ENCODE measurements at places on chromosomes 11 and 22. TPM values are rescaled to one million over a fixed set of nuclear protein-coding genes. Genes with fewer than 3 reads are reported as not detected.
A peak's percentile ranks its signal among the peaks of the same experiment; 100 is the strongest.

Gene OR2D2
- total RNA-seq, result not detected

- no peak for DNase-seq
Measured at GRCh38 chr11:92276773-92277172, 52.2 kb downstream of the FAT3 start.

Gene EHF
- 0.59 TPM for total RNA-seq

- no peak for DNase-seq
Measured at GRCh38 chr11:47514825-47515647, 37.9 kb downstream of the CELF1 start.

DNA sequence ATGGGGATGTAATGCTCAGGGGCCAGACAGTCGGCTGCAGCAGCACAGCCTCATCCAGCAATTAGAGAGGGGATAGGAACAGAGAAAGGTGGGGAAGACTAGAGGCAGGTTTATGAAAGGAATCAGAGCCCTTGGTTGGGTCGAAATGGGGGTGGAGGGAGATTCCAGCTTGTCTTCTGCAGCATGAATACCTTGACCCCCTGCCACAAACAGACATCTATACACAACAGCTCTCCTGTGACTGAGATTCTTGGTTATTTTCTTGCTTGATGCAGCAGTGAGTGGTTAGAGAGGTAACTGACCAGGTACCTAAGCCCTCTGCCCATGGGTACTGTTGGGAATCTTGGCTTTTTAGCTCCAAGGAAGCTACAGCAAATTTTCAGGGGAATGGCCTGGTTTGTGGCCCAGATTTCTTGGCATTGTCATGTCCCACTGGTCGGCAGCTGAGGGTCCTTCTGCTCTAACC, at the start of gene TRIM49D1:
TRIM49D1 (minus strand) TSS at position 51 of the 466 bp plus-strand sequence. CDS start 4,535 bp downstream, outside the sequence.
- DNase-seq, result no peak

DNA sequence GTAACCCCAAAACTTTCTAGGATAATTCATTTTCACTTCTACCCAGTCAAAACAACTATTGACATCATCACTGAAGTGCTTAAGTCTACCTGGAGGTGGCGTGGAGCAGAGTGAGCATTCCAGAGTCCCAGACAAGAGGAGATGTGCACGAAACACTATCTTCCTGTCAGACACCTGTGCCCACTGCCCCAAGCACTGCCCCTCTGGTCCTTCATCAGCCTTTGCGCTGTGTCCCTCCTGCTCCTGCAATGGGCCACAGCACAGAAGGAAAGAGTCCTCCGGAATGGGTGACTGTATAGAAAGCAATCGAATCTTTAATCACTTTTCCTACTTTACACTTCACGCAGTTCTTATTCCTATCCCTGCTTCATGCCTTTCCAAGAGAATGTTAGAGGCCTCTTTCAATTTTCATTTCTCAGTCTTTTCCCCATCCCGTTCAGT, 512 bp upstream of the GRIA4 start:
- DNase-seq, result no peak

DNA sequence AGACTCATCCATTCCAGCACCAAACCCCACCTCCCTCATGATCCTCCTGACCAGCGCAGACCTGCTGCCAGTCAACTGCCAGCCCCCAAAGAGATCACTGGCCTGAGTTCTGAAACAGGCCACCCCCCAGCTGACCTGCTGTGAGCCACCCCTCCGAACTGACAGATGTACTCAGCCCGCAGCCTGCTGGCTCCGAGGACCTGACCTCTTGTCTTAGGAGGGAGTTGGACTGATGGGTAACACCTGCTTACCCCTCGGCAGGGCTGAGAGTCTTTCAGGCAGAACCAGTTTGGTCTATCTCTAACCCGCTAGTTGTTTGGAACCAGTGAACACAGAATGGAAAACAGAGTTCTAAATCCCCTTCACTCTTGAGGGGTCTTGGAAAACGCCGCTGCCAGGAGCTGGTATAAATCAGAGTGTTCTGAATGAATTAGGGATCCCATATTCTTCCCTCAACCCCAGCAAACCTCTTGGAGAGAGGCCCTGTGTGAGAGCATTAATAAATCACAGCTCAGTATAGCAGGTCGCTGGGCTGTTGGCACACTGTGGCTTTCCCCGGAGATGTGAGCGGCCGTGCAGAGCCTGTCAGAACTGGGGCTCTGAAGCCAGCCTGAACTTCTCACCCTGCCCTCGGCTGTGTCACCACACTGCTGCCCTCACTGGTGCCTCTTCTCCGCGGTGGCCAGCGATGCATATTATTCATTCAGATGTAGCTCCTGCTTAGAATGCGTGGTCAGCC, 165.1 kb upstream of the NCAM1 start:
- peak; percentile 53 for DNase-seq

DNA sequence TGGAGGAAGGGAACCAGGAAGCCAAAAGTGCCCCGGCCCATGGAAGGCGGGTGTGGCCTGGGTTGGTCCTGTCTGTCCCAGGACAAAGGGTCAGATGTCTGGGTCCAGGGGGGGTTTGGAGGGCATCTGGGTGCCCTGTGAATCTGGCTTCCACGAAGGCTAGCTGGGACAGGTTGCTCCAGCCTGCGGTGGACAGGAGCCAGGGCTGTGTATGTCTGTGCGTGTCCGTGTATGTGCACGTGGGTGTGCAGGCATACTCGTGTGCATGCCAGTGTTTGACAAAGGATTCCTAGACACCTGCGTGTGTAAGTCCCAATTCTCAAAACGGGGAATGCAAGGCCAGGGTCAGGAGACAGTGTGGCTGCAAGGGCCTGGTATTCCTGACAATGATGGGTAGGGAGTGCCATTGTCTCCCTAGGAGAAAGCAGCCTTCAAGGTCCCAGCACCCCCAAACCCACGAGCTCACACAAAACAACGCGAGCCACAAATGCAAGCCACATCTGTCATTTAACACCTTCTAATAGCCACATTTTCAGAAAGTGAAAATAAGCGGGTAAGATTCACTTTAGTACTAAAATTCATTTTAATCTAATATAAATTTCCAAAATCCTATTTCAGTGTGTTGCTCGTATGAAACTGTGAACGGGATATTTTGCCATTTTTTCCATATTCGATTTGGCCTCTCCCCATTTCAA, 78.4 kb upstream of the WNT7B start:
- peak; percentile 47 for DNase-seq

Gene PRODH
- 3.7 TPM for total RNA-seq

- DNase-seq, result no peak
Measured at GRCh38 chr11:113329725-113330124, 15.3 kb downstream of the TTC12 start.

- DNase-seq, result no peak
Measured at GRCh38 chr11:3030289-3031070, 26.7 kb downstream of the CARS1 start.

DNA sequence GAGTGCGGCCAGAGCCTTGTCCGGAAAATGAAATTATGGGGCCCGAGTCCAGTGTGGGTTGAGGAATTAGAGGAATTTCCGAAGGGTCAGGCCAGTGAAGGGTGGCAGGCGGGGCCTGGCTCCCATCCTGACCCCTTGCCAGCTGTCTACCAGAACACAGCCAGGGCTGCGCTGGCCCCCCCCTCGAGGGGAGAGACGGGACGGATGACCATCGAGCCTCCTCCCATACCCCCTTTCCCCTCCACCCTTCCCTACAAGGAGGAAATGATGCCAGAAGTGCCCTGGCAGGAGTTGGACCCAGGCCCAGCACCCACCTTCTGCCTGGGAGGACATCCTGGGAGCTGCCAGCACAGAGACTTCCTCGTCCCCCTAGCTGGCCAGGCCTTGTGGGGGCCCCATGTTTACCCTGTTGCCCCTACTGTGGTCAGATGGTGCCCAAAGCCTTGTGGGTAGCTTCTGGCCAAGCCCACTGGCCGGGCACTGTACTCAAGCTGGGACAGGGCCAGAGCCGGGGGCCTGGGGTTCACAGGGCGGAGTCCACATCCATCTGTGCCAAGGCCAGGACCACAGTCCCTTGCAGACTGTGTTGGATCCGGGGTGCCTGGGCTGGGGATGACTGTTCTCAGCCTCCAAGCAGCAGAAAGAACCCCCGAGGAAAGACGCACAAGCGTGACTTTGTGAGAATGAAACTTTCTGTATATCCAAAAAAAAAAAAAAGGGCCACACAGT, 20.8 kb downstream of the ARVCF start:
- no peak for DNase-seq

- DNase-seq, result no peak
Measured at GRCh38 chr11:17927041-17927440, 85.8 kb downstream of the SERGEF start.

GRCh38 chr22:49380095-49380827, 447.4 kb downstream of the BRD1 start:
- no peak for DNase-seq

Gene EMID1
- total RNA-seq, result 12.0 TPM

Gene WNT7B
- total RNA-seq, result not detected

Gene TRIM6
- total RNA-seq, result 4.3 TPM

- no peak for DNase-seq
Measured at GRCh38 chr22:20232237-20232598, 35.9 kb downstream of the RTN4R start.

Gene FAM180B
- total RNA-seq, result 0.30 TPM

Gene ARHGAP8
- 4.4 TPM for total RNA-seq

GRCh38 chr11:57656885-57657193, 723 bp upstream of the CLP1 start:
- DNase-seq, result no peak

Gene MS4A15
- not detected for total RNA-seq

DNA sequence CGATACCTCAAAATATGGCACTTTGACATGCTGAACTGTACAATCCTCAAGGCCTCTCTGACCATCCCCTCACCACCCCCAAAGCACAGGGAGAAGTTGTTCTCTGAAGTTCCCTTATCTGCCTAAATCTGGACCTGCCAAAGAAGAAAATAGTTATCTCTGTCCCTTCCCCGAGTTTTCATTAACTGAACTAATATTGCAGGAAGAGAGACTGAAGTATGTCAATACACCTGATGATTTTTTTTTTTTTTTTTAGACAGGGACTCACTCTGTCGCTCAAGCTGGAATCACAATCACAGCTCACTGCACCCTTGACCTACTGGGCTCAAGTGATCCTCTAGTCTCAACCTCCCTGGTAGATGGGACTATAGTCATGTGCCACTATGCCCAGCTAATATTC, 75.0 kb downstream of the SIK3 start:
- DNase-seq, result no peak

DNA sequence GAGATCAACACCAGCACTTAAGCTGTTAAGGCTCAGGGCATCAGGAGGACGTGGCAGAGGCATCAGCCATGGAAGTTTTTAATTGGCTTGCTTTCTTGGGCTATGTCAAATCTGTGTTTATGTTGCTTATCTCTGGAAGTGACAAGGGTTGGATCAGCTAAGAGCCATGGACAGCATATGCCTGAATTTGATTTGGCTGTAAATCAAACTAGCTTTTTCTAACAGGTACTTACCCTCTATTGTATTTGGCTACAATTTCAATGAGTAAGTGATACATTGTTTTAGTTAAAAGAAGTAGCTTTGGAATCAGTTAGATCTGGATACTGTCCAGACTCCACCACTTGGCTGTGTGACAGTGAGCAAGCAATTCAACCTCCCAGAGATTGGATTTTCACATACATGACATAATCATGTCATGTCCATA, 936.6 kb downstream of the OPCML start:
- DNase-seq, result no peak

GRCh38 chr11:16286095-16286494, 70.3 kb downstream of the SOX6 start:
- DNase-seq, result no peak

Gene GDPD4
- total RNA-seq, result not detected

- DNase-seq, result no peak
Measured at GRCh38 chr11:72497731-72498130, 63.4 kb upstream of the CLPB start.

GRCh38 chr11:76777876-76778275, 5.3 kb upstream of the TSKU start:
- DNase-seq, result no peak

DNA sequence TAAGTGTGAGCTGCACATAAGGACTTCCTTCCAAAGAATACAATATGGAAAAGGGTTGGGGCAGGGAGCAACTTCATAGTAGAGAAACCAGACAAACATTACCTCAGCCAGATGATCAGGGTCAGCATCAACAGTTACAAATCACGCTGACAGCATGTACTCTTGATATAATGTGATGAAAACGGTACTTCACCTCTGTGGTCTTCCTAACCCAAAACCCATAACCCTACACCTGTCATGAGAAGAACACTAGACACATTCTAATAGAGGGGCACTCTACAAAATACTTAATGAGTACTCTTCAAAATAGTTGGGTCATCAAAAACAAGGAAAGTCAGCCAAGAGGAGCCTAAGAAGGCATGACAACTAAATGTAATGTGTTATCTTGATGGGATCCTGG, 43.9 kb downstream of the RRAS2 start:
- DNase-seq, result no peak

DNA sequence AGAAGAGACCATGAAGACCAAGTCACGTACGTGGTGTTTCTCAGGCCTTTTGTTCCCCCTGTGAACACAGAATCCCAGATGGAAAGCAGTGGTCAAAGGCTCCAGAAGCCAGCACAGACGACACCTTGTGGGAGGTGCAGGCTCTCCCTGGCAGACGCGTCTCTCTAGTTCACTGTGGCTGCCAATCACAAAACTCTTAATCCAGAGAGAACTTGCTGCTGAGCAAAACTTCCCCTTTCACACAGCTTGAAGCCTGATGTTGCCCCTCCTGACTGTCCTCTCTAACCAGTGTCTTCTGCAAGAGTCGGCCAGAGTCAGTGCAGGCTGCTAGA, 67.1 kb downstream of the PIWIL3 start:
- DNase-seq, result no peak

- DNase-seq, result no peak
Measured at GRCh38 chr11:109155291-109155690, 266.7 kb upstream of the C11orf87 start.

Gene SLC22A8
- not detected for total RNA-seq

Gene OR10G4
- not detected for total RNA-seq

DNA sequence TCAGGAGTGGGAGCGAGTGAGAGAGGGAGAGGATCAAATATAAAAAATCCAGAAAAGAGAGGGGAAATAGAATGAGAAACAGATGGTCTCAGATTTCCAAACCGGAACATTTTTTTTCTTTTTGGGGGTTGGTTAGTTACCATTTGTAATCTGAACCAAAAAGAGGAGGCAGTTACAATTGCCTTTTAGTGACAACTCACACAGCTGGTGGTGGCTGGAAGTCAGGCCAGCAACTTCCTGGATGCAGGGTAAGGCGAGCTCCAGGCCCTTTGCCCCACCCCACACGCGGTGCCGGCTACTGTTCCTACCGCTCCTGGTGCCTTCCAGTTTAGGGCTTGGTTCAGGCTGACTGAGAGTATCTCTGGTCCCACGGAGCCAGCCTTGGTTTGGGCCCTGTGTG, 21.0 kb upstream of the UBASH3B start:
- DNase-seq, result peak; percentile 20

DNA sequence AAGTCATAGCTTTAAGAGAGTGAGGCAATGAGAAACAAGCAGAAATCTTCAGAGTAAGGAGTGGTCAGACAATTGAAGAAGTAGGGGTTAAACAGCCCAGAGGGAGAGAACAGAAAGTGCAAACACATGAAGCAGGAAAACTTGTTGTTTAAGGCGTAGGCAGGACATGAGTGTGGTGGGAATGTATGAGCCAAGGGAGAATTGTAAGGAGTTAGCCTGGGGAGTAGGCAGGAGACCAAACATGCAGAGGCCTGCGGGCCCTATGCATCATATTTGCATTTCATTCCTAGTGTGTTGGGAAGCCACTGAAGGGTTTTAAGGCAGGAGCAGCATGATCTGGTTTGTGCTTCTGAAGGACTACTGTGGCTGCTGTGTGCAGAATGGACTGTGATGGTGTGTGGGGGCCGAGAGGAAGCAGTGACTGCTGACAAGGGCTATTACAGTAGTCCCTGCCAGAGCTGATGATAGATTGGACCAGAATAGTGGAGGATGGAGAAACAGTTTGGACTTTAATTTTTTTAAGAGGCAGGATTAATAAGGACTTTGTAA, 179.9 kb upstream of the C11orf87 start:
- no peak for DNase-seq

- DNase-seq, result no peak
Measured at GRCh38 chr11:83056204-83056603, 15.5 kb downstream of the RAB30 start.

All from uterus (tissue), 4 donors.